Stimulated activated CD4-positive, alpha-beta T cell treated with anti-CD3 and anti-CD28 coated beads, Interleukin-12 subunit alpha, Interleukin-12 subunit beta, amount 100 ng/mL, for 24 hours (primary cell): ENCODE measurements at places on chromosomes 3 and 15.

DNA sequence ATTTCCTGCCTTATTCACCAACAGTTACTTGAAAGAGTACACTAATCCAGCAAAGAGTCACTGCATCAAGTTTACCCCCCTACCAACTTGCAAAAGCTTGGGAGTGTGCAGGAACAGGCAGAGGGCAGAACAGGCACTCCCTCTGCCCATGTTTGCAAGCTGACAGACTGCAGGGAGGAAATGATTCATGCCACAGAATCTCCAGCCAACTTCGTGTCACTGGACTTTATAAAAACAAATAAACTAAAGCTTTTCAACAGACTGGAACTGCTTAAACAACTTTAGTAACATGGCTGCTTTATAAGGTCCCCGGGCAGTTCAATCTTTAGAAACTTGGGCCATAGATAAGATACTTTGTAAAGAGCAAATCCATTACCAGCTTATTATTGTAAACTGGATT is 129.5 kb downstream of the THRB start:
- DNase-seq, result no peak

DNA sequence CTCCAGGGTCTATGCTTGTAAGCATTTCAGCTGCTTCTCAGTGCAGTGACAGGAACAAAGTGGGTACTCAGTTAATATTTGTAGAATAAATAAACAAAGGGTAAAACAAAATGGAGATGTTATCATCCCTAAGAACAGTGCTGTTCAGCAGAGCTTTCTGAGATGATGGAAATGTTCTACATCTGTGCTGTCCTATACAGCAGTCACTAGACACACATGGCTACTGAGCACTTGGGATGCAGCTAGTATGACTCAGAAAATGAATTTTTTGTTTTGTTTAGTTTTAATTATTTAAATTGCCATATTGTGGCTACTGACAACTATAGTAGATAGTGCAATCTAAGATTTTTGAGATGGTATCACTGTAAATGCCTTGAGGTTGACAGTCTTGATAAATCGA is 283.8 kb upstream of the ADAMTS9 start:
- no peak for DNase-seq

DNA sequence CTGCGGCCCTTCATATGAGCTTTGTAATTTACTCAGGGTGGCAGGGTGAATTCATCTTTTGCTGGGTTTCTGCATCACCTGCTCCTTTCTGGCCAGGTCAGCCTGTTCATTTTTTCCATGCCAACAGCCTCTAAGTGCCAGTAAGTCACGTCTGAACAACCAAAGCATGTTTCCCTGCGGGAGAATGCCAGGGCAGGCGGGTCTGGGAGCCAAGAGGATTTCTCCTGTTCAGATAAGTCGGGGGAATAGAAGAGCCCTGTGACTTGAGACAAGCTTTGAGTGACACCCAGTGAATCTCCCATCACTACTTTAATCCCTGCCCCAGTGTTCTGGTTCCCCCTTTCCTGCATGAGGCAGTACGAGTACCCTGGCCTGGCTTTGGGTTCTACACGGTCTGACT is 153.1 kb downstream of the PGPEP1L start:
- DNase-seq, result no peak

GRCh38 chr3:49327485-49327884 is 12.4 kb downstream of the USP4 start:
- DNase-seq, result no peak

DNA sequence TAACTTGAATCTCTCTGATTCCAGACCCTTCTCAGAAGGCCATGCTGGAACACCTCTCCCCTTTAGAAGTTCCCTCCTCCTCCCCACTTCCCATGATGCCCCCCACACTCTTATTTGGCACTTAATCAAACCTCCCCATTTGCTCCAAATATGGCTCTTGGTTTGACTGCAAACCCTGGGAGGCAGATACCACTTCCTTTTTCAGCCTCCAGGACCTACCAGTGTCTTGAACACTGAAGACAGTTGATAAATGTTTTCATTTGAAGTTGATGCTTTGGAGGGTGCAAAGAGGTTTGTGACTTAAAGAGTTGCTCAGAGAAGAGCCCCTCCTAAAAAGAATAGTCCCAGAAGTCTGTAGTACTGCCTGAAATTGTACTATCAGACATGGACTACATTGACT is 61.5 kb downstream of the SEMA5B start:
- DNase-seq, result no peak

DNA sequence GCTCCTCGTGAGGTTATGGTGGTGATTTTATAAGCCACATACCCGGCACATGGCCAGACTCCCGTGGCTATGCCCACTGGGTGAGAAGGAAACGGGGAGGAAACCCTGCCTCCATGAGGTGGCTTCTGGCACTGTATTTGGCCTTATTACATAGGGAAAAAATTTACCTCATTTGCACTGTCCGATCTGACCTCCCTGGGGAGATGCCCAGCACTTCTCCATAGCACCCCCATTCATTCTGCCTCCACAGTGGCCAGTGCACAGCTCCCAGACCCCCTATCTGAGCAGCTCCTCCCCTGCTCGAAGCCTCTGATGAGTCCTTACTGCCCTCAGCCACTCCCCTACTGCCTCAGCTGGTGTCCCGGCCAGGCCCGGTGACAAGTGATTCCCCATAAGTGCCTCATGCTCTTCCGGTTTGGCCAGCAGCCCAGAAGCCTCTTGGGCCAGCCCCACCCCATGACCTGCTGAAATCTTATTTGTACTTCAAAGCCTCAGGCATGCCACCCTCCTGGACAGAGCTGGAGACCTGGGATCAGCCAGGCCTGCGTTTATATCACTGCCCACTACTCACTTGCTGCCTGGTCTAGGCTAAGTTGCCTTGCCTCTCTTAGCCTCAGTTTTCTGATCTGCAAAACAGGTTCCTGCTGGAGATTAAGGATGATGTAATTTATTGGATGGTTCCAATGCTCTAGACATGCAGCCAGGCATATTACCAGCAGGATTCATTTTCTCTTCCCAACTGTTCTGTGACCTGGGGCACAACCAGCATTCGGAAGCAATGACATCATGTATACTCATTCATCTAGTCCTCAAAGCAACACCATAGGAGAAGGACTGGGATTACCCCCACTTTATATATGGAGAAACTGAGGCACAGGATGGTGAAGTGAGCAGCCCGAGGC is 30.6 kb upstream of the SLC6A6 start:
- no peak for DNase-seq
